ENCODE measurements at places on chromosomes 3 and 15. TPM values are rescaled to one million over a fixed set of nuclear protein-coding genes. Genes with fewer than 3 reads are reported as not detected.
A peak's percentile ranks its signal among the peaks of the same experiment; 100 is the strongest.

Gene MB21D2
- 0.76 TPM for polyA plus RNA-seq

Gene NOX5
- polyA plus RNA-seq, result 0.03 TPM

Gene SLC30A4
- polyA plus RNA-seq, result 0.59 TPM

Gene THPO
- 0.49 TPM for polyA plus RNA-seq

Gene SERPINI2
- polyA plus RNA-seq, result 0.10 TPM

Gene ROPN1
- polyA plus RNA-seq, result not detected

Gene LIPH
- polyA plus RNA-seq, result not detected

Gene POPDC2
- 30.7 TPM for polyA plus RNA-seq

Gene CYP8B1
- not detected for polyA plus RNA-seq

Gene CPNE4
- polyA plus RNA-seq, result not detected

Gene SEMA3B
- polyA plus RNA-seq, result 2.1 TPM

Gene ACKR4
- polyA plus RNA-seq, result 0.11 TPM

Gene CFAP20DC
- 0.03 TPM for polyA plus RNA-seq

Gene SLC33A1
- polyA plus RNA-seq, result 4.2 TPM

Gene FRMD5
- under 0.01 TPM for polyA plus RNA-seq

Gene CD96
- 0.09 TPM for polyA plus RNA-seq

GRCh38 chr3:4528320-4528719, 35.2 kb downstream of the ITPR1 start:
- no peak for DNase-seq

DNA sequence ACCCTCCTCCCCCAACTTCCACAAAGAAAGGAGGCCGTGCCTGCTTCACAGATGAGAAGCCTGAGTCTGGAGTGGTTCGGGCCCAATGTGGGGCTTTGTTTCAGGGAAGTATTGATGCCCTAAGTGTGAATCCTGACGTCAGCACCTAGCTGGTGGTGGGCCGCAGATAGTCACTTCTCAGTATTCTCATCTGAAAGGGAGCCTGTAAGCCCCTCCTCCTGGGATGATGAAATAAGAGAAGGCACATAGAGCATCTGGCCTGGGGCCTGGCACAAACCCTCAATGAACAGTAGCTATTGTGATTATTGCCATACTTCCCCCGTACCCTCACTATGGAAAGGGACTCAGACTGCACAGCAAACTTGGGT, 24.8 kb downstream of the LINGO1 start:
- no peak for DNase-seq

- DNase-seq, result no peak
Observed at GRCh38 chr15:50298340-50298739, 32.8 kb upstream of the HDC start.

- no peak for DNase-seq
Observed at GRCh38 chr3:196920733-196921132, 21.6 kb downstream of the NCBP2 start.

- no peak for DNase-seq
Observed at GRCh38 chr3:173690542-173691180, 293.1 kb downstream of the NLGN1 start.

DNA sequence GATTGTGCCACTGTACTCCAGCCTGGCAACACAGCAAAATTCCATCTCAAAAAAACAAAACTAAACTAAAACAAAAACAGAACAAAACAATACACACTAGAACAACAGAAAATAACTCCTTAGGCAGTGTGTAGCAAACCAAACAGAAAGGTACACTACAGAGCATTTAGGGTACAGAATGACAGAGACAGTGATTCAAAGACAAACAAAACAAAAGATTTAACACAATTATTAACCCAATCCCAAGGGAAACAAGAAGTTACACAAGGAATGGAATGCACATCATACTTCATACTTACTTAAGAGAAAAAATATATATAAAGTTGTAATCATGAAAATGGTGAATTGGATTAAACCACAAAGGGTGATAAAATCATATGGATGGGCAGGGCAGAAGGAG, 12.9 kb downstream of the SLC25A20 start:
- DNase-seq, result no peak

GRCh38 chr3:37701734-37702433, 159.8 kb upstream of the CTDSPL start:
- DNase-seq, result no peak

DNA sequence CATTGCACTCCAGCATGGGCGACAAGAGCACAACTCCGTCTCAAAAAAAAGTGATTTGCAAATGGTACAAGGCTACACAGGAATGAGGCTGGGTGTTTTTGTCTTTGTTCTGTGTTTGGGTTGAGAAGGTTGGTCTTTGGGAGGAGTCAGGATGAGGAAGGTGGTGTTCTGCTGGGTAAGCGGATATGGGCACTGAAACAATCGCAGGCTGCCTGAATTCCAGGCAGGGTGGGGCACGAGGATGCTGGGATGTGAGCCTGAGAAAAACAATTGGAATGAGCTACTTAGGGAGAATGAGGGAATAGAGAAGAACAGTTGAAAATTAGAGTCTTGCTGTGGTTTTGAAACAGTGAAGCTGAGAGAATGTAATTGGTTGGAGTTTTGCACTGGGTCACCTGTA, 51.6 kb downstream of the ZBTB38 start:
- no peak for DNase-seq

- DNase-seq, result no peak
Observed at GRCh38 chr3:88000853-88001252, 58.0 kb downstream of the CGGBP1 start.

- no peak for DNase-seq
Observed at GRCh38 chr3:45568848-45569762, 25.4 kb upstream of the LIMD1 start.

- peak; percentile 70 for DNase-seq
Observed at GRCh38 chr15:70486451-70487386, 276.6 kb downstream of the UACA start.

GRCh38 chr15:79093352-79093935, 2.9 kb upstream of the RASGRF1 start:
- no peak for DNase-seq

DNA sequence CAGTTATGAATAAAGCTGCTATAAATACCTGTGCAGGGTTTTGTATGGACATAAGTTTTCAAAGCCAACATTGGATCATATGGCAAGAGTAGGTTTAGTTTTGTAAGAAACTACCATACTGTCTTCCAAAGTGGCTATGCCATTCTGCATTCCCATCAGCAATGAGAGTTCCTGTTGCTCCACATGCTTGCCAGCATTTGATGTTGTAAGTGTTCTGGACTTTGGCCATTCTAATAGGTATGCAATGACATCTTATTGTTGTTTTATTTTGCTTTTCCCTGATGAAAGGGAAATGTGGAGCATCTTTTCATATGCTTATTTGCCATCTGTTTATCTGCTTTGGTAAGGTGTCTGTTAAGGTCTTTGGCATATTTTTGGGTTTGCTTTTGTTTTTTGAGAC, 22.2 kb upstream of the BLM start:
- DNase-seq, result no peak

DNA sequence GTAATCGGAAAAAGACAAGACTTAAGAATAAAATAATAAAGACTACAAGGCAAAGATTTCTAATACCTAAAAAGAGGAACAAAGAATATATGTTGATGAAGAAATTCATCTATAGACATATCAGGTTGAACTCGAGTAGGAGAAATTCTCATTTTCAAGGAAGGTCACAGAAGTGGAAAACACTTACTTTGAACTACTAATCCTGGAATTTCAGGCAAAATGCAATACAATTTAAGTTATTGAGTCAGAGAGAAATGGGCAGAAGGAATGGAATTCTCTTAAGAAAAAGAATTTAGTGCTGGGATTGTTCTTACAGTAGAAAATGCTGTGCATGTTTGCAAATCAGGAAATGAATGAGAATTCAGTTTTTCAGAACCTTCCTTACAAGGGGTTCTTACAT, 135.9 kb upstream of the TGFBR2 start:
- no peak for DNase-seq

GRCh38 chr3:150757768-150758167, 5.2 kb downstream of the SIAH2 start:
- DNase-seq, result no peak

DNA sequence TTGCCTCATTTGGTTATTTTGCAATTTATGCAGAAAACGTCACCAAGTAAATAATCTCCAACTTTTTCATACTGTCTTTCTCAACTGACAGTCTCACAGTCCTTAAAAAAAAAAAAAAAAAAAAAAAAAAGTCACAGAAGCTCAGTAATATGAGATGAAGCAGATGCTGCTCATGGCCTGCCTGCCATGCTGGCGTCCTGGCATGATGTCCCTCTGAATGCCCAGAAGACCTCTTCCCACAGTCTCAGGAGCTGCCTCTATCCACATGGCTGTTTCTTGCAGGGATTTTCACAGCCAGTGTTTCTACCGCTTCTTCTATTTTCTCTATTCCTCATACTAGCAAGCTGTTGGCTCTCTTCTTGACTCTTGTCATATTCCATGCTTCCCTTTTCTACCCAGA, 87.7 kb downstream of the TGFBR2 start:
- DNase-seq, result no peak

DNA sequence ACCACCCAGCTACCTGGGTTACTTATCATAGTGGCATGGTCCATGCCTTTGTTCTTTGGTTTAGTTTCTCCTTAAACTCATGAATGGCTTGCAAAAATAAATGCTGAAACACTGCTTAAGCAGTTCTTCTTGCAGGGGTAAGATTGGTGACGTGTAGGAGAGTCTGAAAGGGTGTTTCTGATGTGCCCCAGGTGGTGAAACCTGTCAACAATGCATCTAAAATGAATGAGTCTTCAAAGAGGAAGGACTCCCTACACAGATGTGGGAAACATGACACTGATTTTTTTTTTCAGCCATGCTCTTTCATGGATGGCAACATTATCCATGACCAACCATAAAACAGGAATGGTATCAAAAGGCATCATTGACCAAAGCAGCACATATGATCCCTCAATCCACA, 72.0 kb downstream of the KCNH8 start:
- DNase-seq, result no peak

GRCh38 chr15:77989296-77990143, 88.0 kb downstream of the TBC1D2B start:
- DNase-seq, result no peak

- DNase-seq, result no peak
Observed at GRCh38 chr3:95172164-95172943, 1109.5 kb downstream of the NSUN3 start.

DNA sequence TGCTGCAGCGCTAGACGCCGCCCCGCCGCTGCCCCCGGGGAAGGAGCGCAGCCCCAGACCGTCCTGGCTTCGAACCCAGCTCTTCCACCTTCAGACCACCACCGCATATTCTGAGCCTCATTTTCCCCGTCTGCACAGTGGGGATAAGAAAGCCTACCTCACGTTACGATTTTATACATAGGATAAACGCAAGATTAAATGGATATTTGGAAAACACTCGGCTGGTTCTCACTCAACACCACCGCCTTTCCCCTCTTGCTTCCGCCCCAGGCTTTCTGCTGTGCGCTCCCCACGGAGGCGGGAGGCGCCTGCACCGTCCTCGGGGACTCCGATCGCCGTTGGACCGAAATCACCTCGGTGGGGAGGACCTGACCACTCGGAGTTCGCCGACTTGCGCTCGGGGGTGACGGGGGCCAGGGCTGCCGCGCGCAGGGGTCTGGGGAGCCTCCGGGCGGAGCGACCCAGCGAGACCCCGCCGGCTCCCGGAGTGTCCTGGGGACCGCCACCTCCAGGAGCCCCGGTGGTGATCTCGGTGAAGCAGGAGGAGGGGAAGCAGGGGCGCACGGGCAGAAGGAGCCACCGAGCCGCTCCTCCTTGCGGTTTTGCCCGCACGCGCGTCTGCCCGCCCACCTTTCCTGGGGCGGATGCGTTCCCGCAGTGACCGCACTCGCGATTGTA, 4.0 kb downstream of the FBXL22 start:
- DNase-seq, result peak; percentile 67

GRCh38 chr3:151838574-151839312, 24.8 kb downstream of the AADAC start:
- DNase-seq, result no peak

DNA sequence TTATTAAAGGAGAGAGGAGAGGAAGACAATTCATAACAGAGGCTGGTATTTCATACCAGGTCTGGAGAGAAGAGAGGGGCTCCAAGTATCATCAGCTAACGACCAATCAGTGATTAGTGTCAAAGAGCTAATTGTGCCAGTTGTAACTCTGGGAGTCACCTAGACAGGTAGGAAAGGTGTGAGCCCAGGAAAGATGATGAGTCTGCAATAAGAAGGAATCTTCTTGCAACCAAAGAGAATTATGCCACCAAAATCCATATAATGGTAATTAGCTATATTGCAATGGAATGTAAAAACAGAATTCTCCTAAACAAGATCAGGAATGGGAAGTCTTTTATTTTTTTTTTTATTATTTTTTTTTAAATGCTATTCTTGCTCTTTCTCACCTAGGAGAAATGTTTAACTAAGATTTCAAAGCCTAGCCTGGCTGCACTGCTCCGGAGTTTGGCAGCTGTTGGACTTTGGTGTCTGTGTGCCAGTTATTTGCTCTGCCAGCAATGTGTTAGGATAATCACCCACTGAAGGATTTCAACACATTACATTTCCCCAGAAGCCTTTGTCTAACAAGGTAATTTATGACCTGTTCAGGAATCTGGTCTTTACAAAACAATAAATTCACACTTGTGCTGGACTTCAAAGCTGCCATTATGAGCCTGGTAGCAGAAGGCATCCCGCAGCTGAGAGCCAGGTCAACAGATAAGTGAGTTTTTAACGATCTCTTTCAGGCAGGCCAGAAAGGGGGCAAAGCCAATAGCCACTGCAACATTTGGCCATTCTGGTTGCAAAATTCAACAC, 89.4 kb downstream of the FOXB1 start:
- DNase-seq, result no peak

DNA sequence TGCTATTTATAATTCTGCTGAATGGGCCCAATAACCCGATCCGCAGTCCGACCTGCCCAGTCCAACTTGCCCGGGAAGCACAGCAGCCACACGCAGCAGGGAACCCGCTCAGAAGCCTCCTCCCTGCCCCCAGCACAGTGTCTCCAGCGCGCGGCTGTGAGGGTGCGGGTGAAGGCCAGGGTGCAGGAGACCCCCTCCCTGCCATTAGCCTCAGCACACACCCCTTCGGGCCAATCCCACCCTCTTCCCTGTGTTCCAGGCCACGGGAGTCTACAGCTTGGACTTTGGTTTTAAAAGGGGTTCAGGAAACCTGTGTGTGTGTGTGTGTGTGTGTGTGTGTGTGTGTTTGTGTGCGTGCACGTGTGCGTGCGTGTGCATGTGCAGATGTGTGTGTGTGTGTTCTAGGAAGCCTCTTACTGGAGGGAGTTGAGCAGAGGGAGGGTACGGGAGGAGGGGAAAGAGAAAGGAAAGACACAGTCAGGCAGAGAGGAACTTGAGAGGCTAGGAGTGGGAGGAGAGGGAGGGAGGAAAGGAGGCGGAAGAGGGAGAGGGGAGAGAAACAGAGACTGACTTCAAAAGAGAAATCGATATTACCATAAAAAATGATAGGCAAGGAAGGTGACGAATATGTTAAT, 34.2 kb downstream of the ATP2B2 start:
- no peak for DNase-seq

- no peak for DNase-seq
Observed at GRCh38 chr3:144128108-144128892, 156.7 kb downstream of the DIPK2A start.

- DNase-seq, result no peak
Observed at GRCh38 chr3:48989126-48989795, 780 bp upstream of the P4HTM start.

DNA sequence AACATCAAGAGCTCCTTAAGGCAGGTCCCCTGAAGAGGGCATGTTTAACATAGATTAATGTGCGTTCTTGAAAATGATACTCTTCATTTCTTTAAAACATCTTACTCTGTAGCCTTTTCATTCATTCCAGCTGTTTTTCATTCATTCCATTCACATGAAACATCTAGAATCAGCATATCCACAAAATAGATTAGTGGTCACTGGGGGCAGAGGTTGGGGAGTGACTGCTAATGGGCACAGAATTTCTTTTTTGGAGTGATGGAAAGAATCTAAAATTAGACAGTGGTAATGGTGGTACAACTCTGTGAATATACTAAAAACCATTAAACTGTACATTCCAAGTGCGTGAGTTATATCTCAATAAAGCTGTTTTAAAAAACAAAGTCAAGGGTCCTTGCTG, 15.4 kb upstream of the CXCR6 start:
- no peak for DNase-seq

Data from psoas muscle (tissue), 8 donors.